ENCODE measurements at places on chromosomes 2 and 18. TPM values are rescaled to one million over a fixed set of nuclear protein-coding genes. Genes with fewer than 3 reads are reported as not detected.

- no peak for DNase-seq
Measured at GRCh38 chr2:84022810-84023431, 436.2 kb downstream of the SUCLG1 start.

- DNase-seq: no peak
Measured at GRCh38 chr2:240146627-240147278, 6.3 kb upstream of the OTOS start.

- DNase-seq: no peak
Measured at GRCh38 chr18:58161659-58162058, 117.6 kb downstream of the NEDD4L start.

- no peak for DNase-seq
Measured at GRCh38 chr2:86213056-86213455, 13.8 kb downstream of the MRPL35 start.

Gene CHRND
- total RNA-seq: not detected

Data from heart left ventricle (tissue), 16 donors.